Upper lobe of right lung (tissue), 1 donor: ENCODE measurements at places on chromosomes 3 and 15. TPM values are rescaled to one million over a fixed set of nuclear protein-coding genes. Genes with fewer than 3 reads are reported as not detected.

PLSCR5 gene
- total RNA-seq, result not detected

TUBGCP4 gene
- 21.3 TPM for total RNA-seq

DNA sequence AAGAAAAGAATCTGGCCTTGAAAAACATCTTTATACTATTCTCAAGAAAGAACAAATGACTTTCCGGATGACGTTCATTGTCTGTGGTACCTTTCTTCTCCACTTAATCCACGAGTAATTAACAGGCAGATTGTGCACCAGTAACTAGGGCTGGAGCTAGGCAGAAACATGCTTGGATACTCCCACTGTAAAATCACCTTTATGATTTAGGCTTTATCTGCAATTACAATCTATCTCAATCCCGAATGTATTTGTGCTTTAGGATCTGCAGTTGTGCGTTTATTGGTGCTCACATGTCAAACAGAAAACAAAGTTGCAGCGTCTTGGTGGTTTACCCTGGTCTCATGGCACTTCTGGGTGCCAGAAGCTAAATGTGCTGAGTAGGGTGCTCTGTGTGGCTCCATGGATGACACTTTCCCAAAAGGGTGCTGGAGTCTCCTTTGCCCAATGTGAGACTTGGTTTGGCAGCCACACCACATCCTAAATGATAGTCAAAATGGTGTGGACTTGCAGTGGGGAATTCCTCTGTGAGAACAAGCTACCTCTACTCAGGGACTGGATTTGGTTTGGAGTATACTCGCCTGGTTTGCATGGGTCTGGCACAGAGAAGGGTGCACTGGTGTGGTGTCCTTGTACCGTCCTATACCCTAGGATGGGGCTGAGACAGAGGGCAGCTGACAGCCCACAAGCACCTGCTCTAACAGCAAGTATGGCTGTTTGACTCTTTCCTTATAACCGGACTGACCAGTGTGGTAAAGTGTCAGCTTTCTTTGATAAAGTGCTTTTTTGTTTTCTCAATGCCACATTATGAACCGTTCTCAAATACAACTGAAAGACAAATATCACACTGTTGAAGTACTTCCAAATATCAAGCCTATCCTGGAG lies 7.7 kb downstream of the SERP1 start:
- no peak overlapping the region for H3K4me3 ChIP-seq
- no peak overlapping the region for H3K27ac ChIP-seq
- no peaks in the 10 kb centered on the region for H3K27me3 ChIP-seq

DNA sequence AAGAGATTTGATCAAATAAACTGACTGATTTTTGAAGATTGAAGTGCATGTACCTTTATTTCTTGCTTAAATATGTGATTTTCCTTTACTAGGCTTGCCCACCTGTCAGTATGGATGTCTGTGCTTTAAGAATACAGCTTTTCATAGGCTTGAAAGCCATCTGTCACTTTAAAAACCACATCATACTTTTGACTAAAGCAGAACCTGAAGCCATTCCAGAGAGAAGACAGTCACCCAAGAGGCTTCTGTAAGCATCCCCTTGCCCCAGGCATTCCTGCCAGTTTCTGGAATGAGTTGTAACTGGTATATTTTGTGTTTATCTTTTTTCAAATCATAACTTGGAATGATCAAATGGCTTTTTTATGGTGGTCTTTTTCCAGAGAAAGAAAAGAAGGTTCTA lies 24.0 kb downstream of the HPS3 start:
- H3K4me3 ChIP-seq, result no peak overlapping the region
- DNase-seq, result no peak
- no peaks in the 10 kb centered on the region for H3K27me3 ChIP-seq
- H3K4me1 ChIP-seq, result peaks cover 10% of the 10 kb centered on the region
- H3K36me3 ChIP-seq, result peaks cover 67% of the 10 kb centered on the region

GRCh38 chr15:74339371-74339770 lies 28.1 kb downstream of the CYP11A1 start:
- no peaks in the 10 kb centered on the region for H3K27me3 ChIP-seq
- H3K27ac ChIP-seq, result no peak overlapping the region
- H3K4me1 ChIP-seq, result peaks cover 5% of the 10 kb centered on the region
- H3K4me3 ChIP-seq, result no peak overlapping the region

DNA sequence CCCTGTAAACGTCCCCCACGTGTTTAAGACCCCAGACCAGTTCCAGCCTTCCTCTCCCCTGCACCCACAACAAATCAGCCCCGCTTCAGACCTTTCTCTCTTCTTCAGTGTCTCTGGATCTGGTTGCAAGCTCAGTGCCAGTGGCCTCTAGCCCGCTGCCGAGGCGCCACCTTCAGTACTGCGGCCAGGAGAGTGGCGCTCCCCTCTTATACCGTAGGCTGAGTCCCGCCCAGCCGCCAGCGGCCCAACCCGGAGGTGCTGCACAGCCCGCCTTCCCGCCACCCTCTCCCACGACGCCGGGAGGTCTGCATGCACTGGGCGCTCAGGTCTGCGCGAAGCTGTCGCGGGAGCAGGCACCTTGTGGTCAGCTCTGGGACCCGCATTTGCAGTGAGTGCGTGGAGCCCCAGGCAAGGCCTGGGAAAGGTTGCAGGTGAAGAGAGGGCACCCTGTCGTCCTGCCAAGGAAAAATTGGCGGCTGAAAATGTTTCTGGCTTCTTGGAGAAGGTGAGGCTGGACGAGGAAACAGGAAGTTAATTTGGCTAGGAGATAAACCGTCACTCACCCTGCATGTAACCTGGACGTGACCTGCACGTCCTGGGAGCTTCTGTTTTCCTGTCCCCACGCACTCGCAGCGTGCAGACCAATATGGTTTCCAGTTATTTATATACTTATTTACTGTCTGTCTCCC lies at the start of gene C2CD4B:
C2CD4B (minus strand) TSS at position 182 of the 689 bp plus-strand sequence. CDS start 301 bp downstream, outside the sequence.
- peak; percentile 78 for DNase-seq
- peak within 1 kb of the TSS; percentile 58 for H3K27ac ChIP-seq
- peaks cover 26% of the 10 kb centered on the region for H3K27me3 ChIP-seq
- H3K4me3 ChIP-seq, result peak within 1 kb of the TSS; percentile 51
- H3K4me1 ChIP-seq, result peaks cover 8% of the 10 kb centered on the region
